ENCODE measurements at places on chromosomes 11 and 22.

GRCh38 chr11:89361734-89362133 lies 129.4 kb downstream of the NOX4 start:
- no peak for DNase-seq

DNA sequence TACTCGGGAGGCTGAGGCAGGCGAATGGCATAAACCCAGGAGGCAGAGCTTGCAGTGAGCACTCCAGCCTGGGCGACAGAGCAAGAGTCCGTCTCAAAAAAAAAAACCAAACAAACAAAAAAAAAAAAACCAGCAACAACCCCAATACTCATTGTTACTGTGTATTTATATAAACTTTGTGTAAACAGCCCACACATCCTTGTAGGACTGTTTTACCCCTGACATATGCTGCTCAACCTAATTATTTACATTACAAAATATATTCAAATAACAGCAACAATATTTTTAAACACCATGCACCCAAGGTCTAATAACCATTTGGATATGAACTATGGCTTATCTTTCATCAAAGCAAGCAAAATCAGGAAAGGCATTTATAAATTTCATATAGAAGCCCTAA lies 284.1 kb downstream of the TTC28 start:
- no peak for DNase-seq

DNA sequence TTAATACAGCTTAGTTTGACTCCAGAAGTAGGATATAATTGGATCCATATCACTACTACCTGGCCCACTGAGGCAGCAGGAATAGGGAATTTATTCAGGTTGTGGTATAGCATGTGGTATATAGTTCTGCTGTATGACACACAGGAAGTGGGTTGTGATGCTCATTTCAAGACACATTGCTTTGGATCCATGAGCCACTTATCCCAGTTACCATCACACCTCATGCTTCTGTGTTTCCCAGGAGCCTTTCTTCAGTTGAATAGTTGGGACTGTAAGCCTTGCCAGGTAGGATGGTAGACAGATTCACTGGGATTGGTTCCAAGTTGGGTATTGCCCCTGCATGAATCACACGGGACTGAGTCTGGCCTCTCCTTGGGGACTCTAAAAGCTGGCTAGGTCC lies 9.9 kb upstream of the SLC37A2 start:
- no peak for DNase-seq

- DNase-seq = no peak
Observed at GRCh38 chr22:25804676-25805075, 62.7 kb downstream of the MYO18B start.

DNA sequence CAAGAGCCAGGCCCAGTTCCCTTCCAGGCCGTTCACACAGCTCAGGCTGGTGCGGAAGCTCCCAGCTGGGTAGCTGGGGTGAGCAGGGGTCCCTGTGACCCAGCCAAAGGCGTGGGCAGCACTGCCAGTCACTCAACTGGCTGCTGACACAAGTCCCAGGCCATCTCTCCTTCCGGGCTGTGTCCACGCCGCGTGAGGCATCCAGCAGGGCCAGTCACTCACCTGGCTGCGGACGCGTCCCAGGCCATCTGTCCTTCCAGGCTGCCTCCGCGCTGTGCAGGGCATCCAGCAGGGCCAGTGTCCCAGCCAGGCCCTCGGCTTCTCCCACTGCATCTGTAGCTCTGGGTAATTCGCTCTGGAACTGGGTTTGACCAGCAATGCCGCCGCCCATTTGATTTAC lies 184.2 kb downstream of the BRD1 start:
- DNase-seq = no peak

- DNase-seq = no peak
Observed at GRCh38 chr11:28615542-28615941, 507.4 kb downstream of the METTL15 start.

GRCh38 chr22:38981992-38982927 lies at the start of gene APOBEC3B:
APOBEC3B (plus strand) TSS chr22:38982347; CDS start chr22:38982454, 107 bp downstream.
- DNase-seq = no peak

GRCh38 chr22:39248254-39248653 lies 3.5 kb upstream of the PDGFB start:
- DNase-seq = no peak

GRCh38 chr22:32052936-32053791 lies 10.1 kb downstream of the SLC5A1 start:
- DNase-seq = no peak

- DNase-seq = no peak
Observed at GRCh38 chr11:96155627-96156378, 187.2 kb downstream of the MAML2 start.

GRCh38 chr11:2207773-2208621 lies 36.4 kb upstream of the TH start:
- no peak for DNase-seq

GRCh38 chr11:110802162-110802561 lies 89.9 kb upstream of the ARHGAP20 start:
- no peak for DNase-seq

- DNase-seq = no peak
Observed at GRCh38 chr11:131099746-131100145, 183.5 kb upstream of the SNX19 start.

DNA sequence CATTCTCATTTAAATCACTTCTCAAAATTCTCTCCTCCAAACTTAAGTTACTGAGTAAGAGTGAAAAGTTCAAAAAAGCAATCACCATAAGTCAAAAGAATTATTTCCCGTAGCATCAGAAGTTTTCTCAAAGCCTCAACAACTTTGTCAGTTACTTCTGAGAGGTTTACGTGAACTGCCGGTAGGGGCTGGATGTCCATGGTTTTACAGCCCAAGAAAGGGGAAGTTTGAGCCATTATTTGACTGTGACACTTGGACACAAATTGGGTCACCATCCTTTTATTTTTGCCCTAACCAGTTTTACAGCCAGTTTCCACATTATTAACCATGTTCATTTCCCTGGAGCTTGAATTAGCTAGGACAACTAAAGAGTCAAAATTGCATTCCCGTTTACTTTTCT lies 7.5 kb downstream of the POU2AF3 start:
- no peak for DNase-seq

DNA sequence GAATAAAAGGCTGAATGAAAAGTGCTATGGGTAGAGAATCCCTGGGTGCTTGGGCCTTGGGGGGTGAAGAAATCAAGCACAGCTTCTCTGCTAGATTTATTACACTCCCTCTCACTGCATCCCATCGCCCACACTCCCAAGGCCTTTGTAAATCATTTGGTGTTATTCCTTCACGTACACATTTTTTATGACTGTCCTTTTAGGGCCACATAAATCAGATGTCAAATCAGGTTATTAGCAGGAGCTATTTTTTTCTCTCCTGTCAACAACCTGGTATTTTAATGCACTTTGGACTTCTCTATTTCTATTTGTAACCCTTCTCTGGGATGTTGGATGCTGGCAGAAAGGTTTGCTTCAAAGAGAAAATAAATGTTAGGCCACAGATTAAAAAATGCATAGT lies 408.8 kb downstream of the INSC start:
- DNase-seq = no peak

- no peak for DNase-seq
Observed at GRCh38 chr22:32333769-32334659, 23.7 kb upstream of the RFPL3 start.

DNA sequence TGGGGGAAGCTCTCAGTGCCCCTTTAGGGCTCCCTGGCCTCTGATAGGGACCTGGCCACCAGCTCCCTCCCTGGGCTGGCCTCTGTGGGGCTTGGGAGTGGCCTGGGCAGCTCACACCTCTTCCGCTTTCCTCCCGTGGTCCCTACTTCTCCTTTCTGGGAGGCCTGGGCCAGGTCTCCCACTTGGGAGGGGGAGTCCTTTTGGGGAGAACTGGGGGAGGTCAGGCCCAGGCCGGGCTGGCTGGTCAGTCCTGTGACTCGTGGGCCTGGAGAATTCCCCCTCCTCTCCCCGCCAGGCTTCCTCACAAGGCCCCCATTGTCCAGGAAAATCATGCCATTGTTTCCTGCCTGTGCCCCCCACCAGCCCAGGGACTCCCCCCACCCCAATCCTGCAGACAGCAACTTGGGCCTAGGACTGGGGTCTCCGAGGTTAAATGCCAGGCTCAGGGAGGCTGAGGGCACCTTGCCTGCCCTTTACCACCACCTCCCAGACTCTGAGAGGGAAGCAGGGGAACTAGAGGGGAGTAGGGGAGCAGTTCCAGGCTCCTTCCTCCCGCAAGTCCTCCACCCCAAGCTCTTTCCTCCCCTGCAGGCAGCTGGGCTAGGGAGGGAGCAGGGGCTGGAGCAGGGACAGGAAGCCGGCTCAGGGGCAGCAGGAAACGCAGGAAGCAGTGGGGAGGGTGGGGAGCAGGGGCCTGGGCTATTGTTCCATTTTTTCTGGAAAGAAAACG lies 2.8 kb downstream of the MAP3K11 start:
- DNase-seq = no peak

- DNase-seq = no peak
Observed at GRCh38 chr22:34481090-34481489, 560.8 kb upstream of the LARGE1 start.

GRCh38 chr11:71269603-71270511 lies 17.5 kb upstream of the SHANK2 start:
- DNase-seq = no peak

DNA sequence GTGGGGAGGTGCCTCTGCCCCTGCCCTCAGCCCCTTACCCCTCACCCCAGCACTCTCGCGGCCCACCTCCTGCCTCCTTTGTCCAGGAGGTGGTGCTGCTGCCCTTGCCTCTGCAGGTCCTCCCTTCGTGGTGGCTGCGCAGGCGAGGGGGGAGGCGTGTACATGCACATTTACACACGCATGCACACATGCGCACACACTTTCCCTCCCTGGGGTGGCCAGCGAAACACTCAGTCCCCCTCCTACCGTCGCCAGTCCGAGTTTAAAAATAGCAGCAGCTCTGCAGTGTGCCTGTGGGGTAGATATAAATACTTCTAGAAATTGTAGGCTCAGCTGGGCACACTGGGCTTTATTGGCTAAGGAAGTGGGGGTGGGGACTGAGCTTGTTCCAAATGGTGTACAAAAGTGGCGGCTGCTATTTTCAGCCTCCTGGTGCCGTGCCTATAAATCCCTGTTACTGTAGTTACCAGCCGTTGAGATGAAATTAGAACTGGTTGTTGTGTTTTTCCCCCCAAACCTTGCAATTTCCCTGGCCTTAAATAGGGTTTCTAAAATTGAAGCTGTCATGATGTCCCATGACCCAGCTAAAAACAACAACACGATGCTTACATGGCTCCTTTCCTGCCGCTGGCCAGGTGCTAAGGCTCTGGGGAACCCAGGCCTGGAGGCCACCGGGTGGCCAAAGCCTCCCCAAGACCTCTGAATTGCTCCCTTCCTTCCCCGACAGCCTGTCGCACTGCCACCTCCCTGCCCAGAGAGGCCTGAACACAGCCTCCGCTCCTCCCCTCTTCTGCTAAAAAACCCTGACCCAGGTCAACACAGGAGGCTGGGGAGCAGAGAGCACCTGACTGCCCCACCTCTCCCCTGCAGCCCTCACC lies 12.4 kb downstream of the PICK1 start:
- DNase-seq = no peak

- DNase-seq = no peak
Observed at GRCh38 chr11:74325649-74326645, 14.5 kb upstream of the P4HA3 start.

GRCh38 chr22:32199341-32199740 lies 5.5 kb downstream of the RFPL2 start:
- DNase-seq = no peak

DNA sequence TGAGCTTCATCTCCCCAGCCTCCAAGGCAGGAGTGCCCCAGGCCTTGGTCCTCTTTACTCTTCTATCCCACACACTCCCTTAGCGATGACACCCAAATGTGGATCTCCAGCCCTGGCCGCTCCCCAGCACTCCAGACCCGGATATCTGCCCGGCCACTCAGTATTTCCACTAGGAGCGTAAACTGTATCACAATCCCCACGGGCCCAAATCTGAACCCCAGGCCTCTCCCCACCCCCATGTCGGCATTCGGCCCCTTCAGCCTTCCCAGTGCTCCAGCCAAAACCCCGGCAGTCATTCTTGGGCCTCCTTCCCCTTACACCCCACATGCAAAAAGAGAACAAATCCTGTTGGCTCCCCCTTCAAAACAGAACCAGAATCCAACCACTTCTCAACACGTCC lies 20.8 kb downstream of the WNT11 start:
- no peak for DNase-seq

DNA sequence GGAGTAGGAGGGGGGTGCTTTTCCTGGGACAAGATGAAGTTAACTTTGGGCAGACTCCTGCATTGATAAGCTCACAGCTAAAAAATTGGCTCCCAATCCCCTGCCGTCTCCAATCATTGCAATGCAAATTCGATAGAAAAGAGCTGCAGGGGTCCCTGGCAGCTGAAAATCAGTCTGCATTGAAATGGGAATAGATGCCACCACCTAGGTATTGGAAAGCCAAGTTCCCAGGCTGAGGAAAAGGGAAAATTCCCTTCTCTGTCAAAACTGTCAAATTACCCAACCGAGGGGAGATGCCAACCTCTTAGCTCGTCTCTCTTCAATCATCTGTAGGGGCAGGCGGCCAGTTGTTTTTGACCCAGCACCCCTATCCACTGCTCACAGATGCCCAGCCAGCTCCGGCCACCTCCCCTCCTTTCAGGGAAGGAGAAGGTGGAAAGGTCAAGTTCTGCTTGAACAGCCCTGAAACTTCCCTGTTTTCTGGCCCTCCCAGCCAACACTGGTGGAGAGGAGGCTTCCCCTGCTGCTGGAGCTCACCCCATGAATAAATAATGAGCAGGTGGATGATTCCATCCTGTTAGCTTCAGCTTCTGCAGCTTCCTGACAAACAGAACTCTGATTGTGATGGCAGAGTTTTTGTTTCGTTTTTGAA lies 916.3 kb downstream of the TBC1D22A start:
- no peak for DNase-seq

GRCh38 chr11:32831221-32831620 lies 1.5 kb downstream of the PRRG4 start:
- no peak for DNase-seq

DNA sequence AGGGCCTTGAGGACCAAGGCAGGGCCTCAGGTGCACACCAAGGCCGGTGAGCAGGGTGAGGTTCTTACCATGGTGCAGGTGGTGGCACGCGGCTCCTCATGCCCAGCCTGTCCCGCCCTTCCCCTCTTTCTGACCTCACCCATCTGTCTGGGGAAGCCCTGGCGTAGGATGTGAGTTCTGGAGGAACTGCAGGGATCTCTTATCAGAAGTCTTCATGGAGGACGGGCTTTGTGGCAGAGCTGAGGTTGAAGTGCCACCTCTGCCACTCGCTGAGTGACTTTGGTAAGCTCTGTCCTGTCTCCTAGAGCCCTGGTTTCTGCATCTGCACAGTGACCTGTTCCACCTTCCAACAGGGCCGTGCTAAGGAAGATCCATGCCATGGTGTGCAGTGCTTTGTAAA lies 49.1 kb downstream of the LRRC32 start:
- no peak for DNase-seq

DNA sequence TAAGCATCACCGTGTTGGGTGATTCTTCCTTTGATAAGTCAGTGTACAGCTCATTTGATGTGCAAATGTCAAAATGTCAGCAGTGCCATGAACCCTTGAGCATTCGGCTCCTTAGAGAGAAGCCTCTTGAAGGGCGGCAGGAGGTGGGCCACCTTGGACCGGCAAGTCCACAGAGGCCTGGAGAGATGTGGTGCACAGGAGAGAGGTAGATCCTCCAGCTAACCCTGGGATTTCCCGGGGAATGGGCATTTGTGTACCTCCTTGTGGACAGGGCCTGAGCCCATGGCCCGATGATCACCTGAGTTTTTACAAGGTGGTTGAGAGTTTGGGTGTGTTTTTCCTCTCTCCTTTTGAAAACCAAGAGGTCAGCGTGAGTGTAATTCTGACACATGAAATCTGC lies 133.2 kb upstream of the RCN1 start:
- no peak for DNase-seq

- no peak for DNase-seq
Observed at GRCh38 chr11:394034-394857, at the start of gene PKP3. PKP3 (plus strand) TSS chr11:394209; CDS start chr11:394293, 84 bp downstream.

GRCh38 chr11:61042961-61043540 lies 59.2 kb upstream of the CD5 start:
- DNase-seq = no peak

- DNase-seq = no peak
Observed at GRCh38 chr22:43457002-43457401, 45.2 kb downstream of the MPPED1 start.

Measured in iPS DF 19.7 (cell line).